ENCODE measurements at places on chromosomes 16 and 17. TPM values are rescaled to one million over a fixed set of nuclear protein-coding genes. Genes with fewer than 3 reads are reported as not detected.
A peak's percentile ranks its signal among the peaks of the same experiment; 100 is the strongest.

- peak overlapping the region; percentile 93 for H3K27ac ChIP-seq
- no peaks in the 10 kb centered on the region for H3K36me3 ChIP-seq
- H3K4me1 ChIP-seq, result peaks cover 40% of the 10 kb centered on the region
- H3K27me3 ChIP-seq, result no peaks in the 10 kb centered on the region
- H3K4me3 ChIP-seq, result peak overlapping the region; percentile 87
Measured at GRCh38 chr16:81445143-81445961, 744 bp downstream of the CMIP start.

DNA sequence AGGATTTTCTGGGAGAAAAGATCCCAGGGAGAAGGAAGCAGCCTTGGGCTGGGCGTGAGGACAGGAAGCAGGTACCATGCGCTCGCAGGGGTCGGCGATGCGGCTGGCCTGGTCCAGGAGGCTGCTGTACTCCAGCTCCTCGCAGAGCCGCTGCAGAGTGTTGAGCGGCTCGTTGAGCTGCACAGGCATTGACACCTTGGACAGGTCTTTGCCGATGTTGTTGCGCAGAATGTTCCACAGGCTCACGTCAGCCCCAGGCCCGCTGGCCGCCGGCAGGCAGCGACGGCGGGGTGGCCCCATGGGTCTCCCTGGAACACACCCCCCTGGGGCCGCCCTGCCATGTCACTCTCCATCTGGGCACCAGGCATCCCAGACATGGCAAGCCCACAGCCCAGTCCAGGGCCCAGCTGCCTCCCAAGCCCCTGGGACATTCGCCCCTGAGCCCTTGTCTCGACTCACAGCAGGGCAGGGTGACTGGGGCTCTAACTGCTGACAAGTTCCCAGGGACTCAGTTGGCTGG lies 8.0 kb downstream of the OSBPL7 start:
- H3K4me3 ChIP-seq, result no peak overlapping the region
- no peak for DNase-seq
- peaks cover 15% of the 10 kb centered on the region for H3K4me1 ChIP-seq
- peaks cover 41% of the 10 kb centered on the region for H3K36me3 ChIP-seq
- no peaks in the 10 kb centered on the region for H3K27me3 ChIP-seq
- no peak overlapping the region for H3K27ac ChIP-seq

DNA sequence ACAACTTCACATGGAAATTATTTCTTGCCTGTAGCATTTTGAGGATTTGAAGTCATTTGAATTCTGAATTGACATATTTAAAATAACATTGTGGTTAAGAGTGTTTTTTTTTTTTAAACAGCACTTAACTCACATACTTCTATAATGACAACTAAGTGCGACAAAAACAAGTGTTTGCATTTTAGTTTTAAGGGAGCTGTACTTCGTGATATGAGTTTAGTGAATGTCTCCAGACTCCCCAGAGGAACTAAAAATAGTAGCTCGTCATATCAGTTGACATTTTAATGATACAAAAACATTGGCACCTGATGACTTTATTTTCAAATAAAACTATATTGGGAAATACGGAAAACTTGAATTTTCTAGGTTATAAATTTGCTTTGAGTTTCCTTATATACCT lies 389.6 kb upstream of the MON1B start:
- no peak overlapping the region for H3K4me3 ChIP-seq
- no peaks in the 10 kb centered on the region for H3K36me3 ChIP-seq
- no peak overlapping the region for H3K27ac ChIP-seq
- no peak for DNase-seq
- H3K4me1 ChIP-seq, result no peaks in the 10 kb centered on the region

DNA sequence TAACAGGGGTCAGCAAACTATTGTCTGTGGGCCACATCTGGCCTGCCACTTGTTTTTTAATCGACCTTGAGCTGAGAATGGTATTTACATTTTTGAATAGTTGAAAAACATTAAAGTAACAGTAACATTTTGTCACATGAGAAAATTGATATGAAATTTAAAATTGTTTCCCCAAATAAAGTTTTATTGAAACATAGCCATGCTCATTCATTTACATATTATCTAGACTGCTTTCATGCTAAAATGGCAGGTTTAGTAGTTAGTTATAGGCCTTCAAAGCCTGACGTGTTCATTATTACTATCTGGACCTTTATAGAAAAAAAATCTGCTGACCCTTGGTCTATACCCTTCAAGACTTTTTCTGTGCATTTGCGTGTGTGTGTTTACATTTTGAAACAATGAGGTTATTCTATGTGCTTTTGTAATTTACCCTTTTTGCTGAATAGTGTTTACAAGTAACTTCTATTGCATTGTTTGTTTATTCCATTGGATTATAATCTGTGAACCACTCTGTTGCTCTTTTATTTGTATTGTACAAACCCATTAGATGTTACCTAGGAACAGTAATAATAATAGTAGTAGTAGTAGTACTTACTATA lies 37.1 kb downstream of the FTO start:
- H3K36me3 ChIP-seq, result no peaks in the 10 kb centered on the region
- no peaks in the 10 kb centered on the region for H3K27me3 ChIP-seq
- H3K4me3 ChIP-seq, result no peak overlapping the region
- no peak overlapping the region for H3K27ac ChIP-seq
- H3K4me1 ChIP-seq, result peaks cover 23% of the 10 kb centered on the region
- DNase-seq, result no peak

DNA sequence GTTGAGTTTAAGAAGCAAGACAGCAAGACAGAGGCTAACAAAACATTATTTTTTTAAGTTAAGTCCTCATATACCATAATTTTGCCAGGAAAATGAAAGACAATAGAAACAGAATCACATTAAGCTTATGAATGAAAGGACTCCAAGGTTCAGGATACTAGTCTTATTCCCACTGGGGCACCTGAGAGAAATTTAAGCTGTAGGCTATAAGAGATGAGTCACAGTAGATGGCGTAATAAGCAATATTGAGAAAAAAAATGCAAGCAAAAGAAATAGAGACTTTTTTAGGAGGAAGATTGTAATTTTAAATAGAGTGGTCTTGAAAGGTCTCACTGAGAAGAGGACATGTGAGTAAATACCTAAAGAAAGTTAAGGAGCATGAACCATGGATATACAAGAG lies 57.1 kb upstream of the KIF2B start:
- no peak overlapping the region for H3K4me3 ChIP-seq
- no peaks in the 10 kb centered on the region for H3K4me1 ChIP-seq
- no peak for DNase-seq
- no peaks in the 10 kb centered on the region for H3K27me3 ChIP-seq
- no peaks in the 10 kb centered on the region for H3K36me3 ChIP-seq
- H3K27ac ChIP-seq, result no peak overlapping the region

GRCh38 chr17:78532922-78533640 lies 44.1 kb downstream of the DNAH17 start:
- H3K36me3 ChIP-seq, result no peaks in the 10 kb centered on the region
- H3K4me1 ChIP-seq, result peaks cover 16% of the 10 kb centered on the region
- H3K4me3 ChIP-seq, result no peak overlapping the region
- no peaks in the 10 kb centered on the region for H3K27me3 ChIP-seq

Gene CCDC144A
- 2.5 TPM for total RNA-seq

Gene RAB26
- total RNA-seq, result 1.5 TPM

Gene MTSS2
- 102 TPM for total RNA-seq

Gene HBZ
- total RNA-seq, result not detected

Measured in vagina (tissue), 2 donors.